ENCODE measurements at places on chromosomes 2 and 18.
A peak's percentile ranks its signal among the peaks of the same experiment; 100 is the strongest.

DNA sequence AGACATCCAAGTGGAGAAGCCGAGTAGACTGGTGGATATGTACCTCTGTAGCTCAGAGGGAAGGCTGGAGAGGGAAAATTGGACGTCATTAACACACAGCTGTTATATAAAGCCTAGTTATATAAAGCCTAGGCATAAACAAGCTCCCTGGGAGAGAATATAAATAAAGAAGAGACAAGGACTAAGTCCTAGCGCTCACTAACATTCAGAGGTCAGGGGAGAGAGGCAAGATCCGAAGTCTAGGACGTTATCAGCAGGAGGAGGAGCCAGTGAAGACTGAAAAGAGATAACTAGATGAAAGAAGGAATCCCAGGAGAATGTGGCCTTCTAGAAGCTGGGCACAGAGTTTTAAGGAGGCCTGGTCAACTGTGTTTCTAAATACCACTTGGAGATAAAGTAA is 55.3 kb downstream of the NOL10 start:
- no peak for DNase-seq

- DNase-seq = no peak
Observed at GRCh38 chr2:232088771-232089170, 127.3 kb downstream of the DIS3L2 start.

GRCh38 chr2:225452677-225453076 is 53.2 kb downstream of the NYAP2 start:
- no peak for DNase-seq

- no peak for DNase-seq
Observed at GRCh38 chr2:138490673-138491494, 10.7 kb upstream of the SPOPL start.

DNA sequence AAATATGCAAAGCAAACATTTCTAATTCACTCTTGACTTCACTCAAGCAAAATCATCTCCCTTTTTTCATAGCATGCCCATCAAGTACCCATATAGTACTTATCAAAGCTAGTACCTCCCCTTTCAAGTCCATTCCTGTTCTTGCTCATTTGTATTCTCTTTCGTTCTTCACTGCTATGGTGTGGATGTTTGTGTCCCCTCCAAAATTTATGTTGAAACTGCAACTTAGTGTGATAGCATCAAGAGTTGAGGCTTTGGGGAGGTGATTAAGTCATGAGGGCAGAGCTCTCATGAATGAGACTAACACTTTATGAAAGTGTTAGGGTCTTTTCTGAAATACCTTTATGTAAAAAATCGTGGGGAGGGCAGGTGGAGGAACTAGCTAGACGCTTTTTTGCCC is 52.9 kb downstream of the RNU4ATAC start:
- DNase-seq = no peak

DNA sequence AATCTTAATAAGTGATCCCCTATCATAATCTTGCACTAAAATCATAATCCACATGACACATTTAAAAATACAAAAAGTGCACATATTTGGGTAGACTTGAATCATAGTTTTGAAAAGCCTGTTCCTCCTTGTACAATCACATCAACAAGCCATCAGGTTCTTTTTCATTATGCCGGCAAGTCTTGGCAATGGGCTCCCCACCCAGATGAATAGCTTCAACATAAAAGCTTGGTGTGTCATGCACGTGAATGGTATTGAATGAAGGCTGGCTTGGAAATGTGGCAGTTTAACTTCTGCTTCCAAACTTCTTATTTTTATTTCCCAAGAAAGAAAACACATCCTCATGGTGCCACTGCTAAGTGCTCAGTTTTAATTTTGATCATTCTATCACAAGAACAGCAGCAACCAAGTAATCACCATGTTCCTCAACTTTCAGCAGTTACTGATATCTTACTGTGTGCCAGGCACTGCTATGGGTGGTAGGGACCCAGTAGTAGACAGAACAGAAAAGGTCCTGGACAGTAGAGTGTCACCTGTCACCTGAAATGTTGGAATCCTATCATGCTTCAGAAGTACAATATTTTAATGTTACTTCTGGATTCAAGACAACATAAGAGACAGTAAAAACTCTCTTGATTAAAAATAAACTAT is 89.9 kb downstream of the AP1S3 start:
- DNase-seq = no peak

DNA sequence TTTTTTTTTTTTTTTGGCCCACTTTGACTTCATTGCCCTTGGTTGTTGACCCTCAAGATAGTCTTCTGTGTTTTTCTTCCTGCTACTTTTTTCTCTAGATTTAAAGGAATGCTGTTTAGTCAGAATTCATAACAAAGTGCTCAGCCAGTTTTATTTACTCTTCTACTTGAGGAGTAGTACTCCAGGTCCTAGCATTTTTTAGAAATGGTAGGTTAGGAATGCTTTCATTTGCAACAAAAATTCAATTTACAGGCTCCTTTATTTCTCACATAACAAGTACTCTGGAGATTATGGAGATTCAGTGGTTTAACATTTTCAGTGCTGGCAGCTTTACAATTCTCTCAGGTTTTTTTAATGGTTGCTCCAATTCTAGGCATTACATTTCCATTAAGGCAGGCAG is 58.2 kb downstream of the KIAA1328 start:
- no peak for DNase-seq

- DNase-seq = no peak
Observed at GRCh38 chr18:11268153-11268552, 118.8 kb upstream of the PIEZO2 start.

DNA sequence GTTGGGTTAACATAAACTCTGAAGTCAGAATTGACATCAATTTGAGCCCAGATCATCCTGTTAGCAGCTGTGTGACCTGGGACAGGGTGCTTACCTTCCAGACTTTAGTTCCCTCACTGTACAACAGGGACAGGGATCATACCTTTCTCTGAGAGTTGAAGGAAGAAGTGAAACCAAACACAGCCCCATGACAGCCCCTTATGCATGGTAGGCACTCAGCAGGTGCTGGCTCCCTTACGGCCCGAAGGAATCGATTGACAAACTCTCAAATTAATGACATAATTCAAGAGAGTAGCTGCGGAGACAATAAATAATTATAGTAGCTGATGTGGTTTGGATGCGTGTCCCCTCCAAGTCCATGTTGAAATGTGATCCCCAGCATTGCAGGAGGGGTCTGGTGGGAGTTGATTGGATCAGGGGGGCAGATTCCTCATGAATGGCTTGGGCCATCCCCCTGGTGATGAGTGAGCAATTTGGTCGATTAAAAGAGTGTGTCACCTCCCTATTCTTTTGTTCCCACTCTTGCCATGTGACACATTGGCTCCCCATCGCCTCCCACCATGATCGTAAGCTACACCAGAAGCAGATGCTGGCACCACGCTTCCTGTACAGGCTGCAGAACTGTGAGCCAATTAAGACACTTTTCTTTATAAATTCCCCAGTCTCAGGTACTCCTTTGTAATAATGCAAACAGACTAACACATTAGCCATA is 72.4 kb downstream of the ODC1 start:
- DNase-seq = no peak

GRCh38 chr18:37309059-37309458 is 256.5 kb downstream of the CELF4 start:
- no peak for DNase-seq

- DNase-seq = no peak
Observed at GRCh38 chr2:133568172-133568571, at the start of gene NCKAP5. Gene NCKAP5 (minus strand): TSS chr2:133568463. CDS start chr2:133517526, 50,937 bp downstream.

DNA sequence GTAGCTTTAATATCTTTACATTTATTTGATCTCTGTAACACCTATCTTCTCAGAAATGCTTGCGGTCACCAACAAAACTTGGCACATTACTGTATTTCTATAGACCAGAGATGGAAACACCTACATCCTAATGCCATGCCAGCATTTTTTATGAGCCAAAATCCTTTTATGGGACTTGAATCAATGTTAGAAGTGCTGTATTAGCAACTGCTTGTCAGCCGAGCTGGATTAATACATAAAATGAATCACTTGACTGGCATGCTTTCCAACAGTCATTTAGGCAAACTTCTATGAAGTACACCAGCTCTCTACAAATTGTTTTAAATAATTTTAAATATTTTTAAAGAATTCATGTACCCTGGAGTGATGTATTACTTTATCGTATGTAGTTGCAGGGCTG is 272.9 kb upstream of the NRP2 start:
- no peak for DNase-seq

DNA sequence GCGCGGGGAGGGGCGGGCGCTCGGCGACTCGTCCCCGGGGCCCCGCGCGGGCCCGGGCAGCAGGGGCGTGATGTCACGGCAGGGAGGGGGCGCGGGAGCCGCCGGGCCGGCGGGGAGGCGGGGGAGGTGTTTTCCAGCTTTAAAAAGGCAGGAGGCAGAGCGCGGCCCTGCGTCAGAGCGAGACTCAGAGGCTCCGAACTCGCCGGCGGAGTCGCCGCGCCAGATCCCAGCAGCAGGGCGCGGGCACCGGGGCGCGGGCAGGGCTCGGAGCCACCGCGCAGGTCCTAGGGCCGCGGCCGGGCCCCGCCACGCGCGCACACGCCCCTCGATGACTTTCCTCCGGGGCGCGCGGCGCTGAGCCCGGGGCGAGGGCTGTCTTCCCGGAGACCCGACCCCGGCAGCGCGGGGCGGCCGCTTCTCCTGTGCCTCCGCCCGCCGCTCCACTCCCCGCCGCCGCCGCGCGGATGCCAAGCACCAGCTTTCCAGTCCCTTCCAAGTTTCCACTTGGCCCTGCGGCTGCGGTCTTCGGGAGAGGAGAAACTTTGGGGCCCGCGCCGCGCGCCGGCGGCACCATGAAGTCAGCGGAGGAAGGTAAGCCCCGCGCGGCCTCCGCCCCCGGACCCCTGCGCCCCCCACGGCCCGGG is at the start of gene NFATC1:
Gene NFATC1, plus strand, starts transcription at position 170 of the 644 bp plus-strand sequence. Its CDS starts 295 bp downstream, at position 465.
- peak; percentile 78 for DNase-seq

DNA sequence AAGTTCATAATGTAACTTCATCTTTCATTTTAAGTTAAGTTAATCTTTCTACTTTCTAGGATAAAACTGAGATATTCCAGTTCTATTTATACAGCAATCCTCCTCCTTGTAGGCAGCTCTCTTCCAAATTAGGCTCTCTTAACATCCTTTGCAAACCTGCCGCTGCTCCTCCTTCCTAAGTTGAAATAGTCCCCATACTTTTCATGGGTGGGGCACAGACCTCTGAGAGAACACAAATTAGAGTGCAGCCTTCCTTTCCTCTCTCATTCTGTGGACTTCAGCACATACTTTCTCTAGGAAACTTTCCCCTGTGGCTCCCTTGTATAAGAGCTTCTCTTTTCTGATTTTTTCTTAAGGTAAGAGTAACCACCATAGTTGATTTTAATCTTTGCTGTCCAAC is 28.3 kb downstream of the TWSG1 start:
- DNase-seq = no peak

GRCh38 chr2:68230241-68231060 is 21.9 kb downstream of the PPP3R1 start:
- DNase-seq = no peak

DNA sequence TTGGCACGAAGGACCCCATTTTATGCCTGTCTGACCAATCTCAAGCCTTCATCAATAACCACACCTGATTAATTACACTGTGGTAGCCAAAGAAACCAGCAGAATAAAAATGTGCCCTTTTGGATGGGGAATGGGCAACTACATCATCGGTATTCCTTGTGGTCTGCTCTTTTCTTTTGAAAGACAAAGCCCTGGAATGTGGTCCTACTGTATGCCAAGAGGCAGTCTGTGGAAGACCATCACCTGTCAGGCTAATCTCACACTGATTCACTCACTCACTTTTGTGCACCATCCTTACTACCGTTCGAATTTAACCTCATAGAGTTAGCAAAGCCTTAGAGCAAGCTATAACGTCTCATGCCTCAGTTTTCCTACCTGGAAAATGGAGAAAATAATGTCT is 275.2 kb upstream of the LRRTM1 start:
- DNase-seq = no peak

- DNase-seq = no peak
Observed at GRCh38 chr2:6027066-6027465, 334.9 kb downstream of the SOX11 start.

DNA sequence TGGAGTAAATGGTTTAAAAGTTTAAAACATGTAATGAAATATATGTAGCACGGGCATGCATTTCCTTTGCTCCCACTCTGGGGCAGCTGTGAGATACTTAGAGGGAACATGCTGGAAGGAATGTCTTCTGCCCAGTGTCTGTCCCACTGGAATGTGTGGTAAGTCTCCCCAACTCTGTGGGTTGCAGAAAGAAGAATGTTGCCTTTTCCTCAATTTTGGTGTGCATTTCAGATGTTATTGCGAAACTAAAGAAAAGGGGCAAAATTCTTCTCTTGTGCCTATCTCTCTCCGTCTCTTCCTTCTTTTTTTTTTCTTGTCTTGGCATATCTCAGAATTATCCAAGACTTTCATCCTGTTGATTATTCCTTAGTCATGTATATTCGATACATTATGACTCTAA is 201.1 kb downstream of the SH3RF3 start:
- DNase-seq = no peak

GRCh38 chr2:99127981-99128380 is 13.5 kb upstream of the C2orf15 start:
- no peak for DNase-seq

- DNase-seq = no peak
Observed at GRCh38 chr18:78126536-78126935, 853.1 kb upstream of the SALL3 start.

GRCh38 chr2:218982586-218983262 is 2.3 kb downstream of the FEV start:
- no peak for DNase-seq

- peak; percentile 22 for DNase-seq
Observed at GRCh38 chr2:170770008-170770605, at the start of gene ERICH2. Gene ERICH2 (plus strand): TSS chr2:170770378. CDS start chr2:170770682, 304 bp downstream.

- DNase-seq = no peak
Observed at GRCh38 chr18:79789901-79790890, 7.5 kb upstream of the KCNG2 start.

DNA sequence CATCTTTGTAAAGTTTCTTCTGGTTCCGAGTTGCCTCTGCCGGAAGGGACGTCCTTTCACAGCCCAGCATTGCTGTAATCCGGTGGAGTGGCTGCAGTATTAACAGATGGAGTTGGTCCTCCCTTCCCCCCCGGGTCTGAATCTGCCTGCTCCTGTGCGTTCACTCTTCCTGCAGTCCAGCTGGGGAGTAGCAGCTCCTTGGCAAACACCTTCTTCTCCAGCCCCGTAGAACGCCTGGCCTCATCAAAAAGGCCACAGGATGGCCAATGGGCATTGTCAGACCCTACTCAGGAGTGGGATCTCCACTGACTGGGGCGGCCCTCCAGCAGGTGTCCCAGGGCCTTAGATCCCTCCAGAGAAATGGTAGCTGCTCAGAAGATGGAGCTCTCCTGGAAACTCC is 234.0 kb downstream of the FAM210A start:
- DNase-seq = no peak

Data from stimulated activated CD4-positive, alpha-beta T cell treated with anti-CD3 and anti-CD28 coated beads, Interleukin-12 subunit alpha, Interleukin-12 subunit beta, amount 100 ng/mL, for 48 hours (primary cell).